ENCODE measurements at places on chromosomes 16 and 17.

DNA sequence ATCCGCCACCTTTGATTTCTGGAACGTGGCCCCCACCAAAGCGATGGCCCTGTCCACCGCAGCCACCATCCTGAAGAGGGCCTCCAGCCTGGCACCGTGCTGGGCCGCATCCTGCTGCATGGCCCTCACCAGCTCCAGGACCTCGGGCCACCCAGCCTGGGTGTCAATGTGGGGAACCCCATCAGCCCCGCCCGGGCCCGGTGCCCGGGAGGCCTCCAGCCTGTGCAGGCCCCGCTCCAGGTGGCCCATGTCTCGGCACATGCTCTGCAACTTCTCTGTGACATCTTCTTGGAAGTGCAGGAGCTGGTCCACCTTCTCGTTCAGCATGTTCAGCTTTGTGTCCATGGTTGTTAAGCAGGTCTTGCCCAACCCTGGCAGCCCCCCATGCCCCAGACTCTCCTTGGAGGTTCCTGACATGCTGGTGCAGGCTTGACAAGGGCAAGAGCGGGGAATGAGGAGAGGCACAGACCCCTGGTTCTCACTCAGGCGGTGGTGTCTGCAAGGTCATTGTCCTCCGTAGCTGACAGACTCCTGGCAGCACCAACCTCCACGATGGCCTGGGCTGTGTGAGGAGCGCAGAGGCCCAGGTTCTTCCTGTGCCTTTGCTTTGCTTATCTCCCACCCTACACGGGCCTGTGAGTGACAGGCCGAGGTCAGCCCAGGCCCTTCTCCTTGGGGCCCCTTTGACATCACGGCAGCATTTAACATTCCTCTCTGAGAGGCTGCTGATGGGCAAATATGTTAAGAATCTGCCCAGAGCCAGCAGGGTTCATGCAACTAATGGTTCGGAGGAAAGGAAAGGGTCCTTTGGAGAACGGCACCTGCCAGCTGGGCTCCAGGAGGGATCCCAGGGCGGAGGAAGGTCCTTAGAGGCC is at the start of gene MYLK3:
Gene MYLK3, minus strand, starts transcription at position 568 of the 875 bp plus-strand sequence. Its CDS starts 151 bp downstream, at position 417.
- DNase-seq = peak; percentile 47

DNA sequence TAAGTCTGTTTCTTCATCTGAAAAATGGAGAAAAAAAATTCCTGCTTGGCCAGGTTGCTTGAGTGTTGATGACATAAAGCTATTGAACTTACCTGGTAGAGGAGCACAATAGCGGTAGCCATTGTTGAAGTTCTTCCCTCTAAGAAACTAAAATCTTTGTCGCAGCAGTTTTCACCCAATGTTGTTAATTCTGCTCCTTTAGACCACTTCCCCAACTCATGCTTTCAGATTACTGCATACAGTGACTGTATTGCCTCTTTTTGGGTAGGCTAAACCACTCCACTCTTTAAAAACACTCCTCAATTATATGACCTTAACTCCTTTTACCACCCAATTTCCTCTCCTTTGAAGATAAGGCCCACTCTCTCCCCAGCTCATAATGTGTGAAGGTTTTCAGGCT is 35.7 kb upstream of the CCL2 start:
- no peak for DNase-seq

GRCh38 chr16:23013484-23013883 is 135.8 kb downstream of the USP31 start:
- no peak for DNase-seq

DNA sequence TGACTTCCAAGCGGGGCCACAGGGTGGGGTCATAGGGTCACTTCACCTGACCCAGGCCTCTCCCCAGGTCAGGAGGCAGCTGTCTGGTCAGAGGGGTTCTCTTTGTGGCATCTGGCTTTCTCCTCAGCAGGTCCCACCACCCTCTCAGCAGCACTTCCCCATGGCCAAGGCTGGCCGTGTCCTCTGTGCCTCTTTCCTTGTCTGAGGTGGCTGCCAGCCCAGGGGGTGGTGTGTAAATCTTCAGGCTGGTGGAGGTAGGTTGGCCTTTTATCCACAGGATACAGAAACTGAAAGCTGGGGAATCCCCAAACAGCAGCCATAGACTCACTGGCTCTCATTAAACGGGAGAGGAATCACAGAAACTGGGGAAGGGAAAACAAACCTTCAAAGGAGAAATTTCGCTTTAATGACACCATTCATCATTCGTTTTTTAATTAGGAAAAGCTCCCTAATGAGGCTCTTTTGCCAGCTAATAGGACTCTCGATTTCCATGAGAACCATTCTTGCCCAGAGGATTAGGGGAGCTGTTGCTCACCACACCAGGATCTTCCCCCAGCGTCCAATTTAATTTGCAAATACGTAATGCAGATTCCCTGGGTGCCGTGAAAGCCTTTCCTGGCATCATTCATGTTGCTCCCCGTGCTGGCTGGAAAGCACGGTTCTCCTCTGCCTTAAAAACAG is 18.0 kb downstream of the C17orf75 start:
- DNase-seq = peak; percentile 62

DNA sequence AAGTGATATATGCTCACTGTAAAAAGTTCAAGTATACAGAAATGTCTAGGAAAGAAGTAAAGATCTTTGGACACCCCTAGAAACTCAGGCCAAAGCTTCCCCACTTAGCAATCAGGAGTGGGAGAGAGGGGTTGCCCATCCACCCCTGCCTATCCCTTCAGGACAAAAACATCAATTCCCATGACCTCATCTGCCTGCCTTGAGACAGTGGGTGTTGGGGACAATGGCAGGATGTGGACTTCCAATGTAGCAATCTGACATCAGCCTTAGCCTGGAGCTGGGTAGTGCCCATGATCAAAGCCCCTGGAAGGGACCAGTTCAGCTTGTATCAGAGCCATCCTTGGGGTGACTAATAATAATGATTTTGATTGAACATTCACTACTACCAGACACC is 18.1 kb downstream of the ITPRIPL2 start:
- no peak for DNase-seq

DNA sequence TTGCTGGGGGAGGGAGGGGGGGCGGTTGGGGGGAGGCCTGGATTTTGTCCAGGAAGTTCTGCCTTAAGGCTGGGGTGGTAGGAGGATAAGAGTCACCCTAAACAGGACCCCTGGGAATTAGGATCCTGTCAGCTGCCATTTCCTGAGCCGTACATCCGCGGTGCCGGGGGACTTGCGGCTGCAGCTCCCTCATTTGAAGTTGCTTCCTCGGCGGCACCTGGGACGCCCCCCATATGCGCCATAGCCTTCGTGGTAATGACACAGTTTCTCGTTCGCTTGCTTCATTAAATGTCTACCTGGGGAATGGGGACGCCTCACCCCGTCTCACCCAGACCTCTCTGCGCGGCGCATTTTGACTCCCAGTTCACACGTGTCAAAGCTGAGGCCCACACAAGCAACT is 55.1 kb upstream of the PABPN1L start:
- DNase-seq = no peak

DNA sequence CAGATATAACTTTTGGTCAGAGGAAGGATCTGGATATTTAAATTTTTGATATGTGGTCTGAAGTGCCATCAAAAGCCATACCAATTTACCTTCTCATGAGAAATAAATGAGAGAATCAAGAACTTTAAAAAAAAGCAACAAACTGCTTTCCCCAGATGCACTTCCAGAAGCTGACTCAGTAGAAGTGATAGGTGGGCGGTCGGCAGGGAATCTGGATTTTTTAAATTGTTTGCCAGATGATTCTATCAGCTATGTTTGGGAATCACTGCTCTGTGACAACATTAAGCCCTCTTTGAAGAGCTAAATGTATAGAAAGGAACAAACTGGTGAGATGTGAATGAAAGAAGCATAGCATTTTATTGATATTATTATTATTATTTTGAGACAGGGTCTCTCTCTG is 19.2 kb downstream of the CDH3 start:
- no peak for DNase-seq

DNA sequence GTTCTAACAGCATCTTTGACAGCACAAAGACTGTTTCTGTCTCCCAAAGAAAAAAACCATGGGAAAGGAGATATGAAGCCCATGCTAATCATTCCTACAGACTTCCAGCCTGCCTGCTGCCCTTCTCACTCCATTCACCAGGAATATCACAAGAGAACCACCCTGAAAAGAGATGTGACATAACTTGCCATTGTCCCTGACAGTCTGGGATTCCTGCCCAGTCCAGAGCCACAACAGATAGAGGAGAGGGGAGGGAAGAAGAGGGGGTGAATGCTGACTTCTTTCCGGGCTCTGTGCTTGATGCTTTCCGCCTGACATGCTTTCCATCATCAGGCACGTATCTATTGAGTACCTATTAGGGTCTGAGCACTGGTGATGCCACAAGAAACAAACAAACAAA is 31.6 kb upstream of the ASIC2 start:
- DNase-seq = no peak

DNA sequence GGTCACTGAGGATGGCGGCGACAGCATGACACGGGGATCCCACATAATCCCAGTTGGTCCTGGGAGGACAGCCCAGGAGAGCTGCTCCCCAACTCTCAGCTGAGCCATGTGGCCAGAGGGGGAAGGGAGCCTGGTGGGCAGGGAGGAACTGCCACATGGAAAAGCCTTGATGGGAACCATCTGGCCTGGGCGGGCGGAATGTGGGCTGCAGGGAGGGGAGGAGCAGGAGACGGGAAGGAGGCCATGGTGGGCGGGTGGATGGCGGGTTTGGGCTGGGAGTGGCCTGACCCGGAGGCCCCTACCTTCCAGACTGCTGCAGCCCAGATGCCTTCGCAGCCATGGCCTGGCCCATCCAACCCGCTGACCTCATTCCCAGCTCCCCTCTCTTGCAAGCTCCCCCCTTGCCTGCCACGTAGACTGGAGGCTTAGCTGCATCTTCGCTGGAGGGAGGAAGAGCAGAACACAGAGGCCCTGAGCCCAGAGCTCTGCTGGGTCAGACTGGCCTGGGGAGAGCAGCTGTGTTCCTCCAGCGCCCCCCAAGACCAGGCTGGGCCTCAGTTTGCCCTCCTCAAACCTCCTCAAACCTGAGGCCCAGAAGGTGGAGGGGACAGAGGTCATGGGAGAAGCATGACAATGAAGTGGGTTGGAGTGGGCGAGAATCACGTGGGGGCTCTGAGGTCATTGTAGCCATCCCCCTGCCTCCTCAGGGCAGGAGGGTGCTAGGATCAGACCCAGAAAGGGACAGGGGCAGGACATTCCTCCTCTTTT is 8.2 kb upstream of the COL1A1 start:
- peak; percentile 84 for DNase-seq

DNA sequence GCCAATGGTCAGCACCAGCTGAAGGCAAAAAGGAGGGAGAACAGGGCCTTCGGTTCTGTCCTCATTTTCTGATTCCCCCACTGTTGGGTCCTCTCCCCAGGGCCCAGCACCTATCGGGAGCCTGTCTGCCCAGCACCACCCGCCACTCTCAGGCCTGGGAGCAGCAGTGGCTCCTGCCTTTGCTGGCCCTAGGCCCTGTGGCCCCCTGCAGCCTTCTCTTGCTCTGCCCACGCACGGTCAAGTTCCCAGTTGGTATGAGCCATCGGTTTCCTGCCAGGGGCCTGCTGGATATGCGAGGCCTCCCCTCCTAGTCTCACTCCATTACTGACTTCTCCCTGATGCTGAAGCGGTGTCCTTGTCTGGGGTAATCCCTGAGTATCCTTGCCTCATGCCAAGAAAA is 37.5 kb downstream of the HSBP1 start:
- DNase-seq = no peak

DNA sequence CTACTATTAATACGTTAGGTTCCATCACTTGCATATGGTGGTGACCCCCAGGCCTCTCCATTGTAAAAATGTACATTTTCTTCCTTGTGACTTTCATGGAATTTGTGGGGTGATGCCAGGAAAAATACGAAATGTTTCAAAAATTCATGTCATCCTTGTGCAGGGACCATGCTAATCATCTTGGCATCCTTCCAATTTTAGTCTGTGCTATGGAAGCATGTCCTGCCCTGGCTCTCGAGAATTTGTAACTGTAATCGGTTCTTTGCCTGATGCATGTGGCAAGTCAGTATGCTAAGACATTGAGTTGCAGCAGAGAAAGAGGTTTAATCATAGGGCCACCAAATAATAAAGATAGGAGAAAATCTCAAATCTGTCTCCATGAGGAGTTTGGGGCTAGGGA is 14.3 kb upstream of the GINS3 start:
- DNase-seq = no peak

GRCh38 chr17:43215341-43215740 is 3.7 kb downstream of the TMEM106A start:
- no peak for DNase-seq

DNA sequence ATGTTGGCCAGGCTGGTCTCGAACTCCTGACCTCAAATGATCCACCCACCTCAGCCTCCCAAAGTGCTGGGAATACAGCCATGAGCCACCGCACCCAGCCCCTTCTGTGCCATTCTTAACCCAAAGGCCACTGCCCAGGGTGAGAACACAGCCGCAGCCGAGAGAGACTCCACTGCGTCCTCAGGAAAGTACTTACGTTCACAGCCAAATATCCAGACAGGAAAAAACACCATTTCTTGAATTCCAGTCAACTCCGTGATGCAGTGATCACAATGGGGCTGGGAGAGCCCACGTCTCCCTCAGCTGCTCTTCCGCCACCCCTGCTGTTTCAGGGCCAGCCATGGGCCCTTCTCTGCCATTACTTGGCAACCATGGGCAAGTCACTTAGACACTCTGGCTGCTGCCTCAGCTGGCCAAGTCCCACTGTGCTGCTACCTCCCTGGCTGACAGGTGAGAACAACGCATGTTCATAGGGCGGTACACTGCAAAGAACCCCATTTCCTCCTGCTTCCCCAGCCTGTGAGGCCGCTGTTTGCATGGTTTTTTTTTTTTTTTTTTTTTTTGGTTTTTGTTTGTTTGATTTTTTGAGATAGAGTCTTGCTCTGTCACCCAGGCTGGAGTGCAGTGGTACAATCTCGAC is 4.3 kb downstream of the CDIP1 start:
- no peak for DNase-seq

DNA sequence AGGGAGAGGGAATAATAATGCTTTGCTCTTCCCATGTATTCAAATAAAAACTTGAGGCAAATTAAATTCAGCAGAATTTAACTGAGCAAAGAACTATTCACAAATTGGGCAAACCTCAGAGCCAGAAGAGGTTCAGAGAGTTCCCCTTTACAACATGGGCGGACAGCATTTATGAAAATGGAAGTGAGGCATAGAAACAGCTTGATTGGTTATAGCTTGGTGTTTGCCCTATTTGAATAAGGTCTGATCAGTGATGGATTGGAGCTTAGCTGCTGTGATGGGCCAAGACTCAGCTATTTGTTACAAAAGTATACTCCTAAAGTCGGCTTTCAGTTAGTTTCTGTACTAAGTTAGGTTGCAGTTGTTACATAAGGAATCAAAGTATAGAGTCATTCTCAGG is 63.0 kb downstream of the TMEM100 start:
- DNase-seq = no peak

DNA sequence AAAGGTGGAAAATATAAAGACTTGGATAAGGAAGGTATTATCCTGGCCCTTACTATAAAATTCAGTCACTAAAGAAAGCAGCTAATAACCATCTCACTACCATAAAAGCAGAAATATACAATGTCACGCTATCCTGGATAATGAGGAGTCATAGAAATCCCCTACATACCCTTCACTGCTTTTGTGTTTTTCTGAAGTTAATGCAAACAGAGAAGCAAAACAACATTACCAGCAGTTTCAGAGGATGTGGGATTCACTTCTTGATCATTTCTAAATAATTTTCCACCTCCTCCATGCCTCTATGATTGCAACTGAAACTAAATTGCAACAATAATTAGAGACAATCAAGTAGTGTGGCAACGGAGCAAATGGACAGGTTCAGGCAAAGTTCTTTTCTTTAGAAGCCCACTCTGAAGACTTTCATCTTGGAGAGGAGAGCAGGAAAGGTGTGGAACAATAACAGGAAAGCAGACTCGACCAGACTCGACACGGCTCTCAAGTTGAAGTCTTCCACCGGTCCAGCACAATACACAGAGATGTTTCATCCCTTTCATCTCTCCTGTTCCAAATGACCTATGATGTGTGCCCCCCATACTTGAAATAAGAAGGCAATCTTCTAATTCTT is 10.2 kb downstream of the CYTH1 start:
- DNase-seq = no peak

Measured in retina (tissue), 1 donor.